ENCODE measurements at places on chromosomes 2 and 18.

DNA sequence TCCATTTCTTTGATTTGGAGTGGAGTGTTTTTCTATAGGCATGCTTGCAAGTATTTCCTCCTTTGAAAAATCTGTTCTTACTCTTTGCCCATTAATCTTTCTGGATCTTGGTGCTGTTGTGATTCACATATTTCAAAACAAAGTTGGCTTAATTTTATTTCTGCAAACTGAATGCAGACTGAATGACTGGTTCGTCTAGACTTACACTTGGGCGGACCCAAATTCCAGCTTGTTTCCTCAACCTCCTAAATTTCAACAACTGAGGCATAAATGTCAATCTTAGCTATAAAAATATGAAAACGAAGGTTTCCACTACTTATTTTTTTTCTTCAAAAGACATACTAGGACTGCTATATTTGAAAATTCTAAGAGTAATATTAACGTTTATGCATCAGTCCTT, 59.0 kb downstream of the ANKRD44 start:
- H3K27ac ChIP-seq = no peak overlapping the region
- H3K4me1 ChIP-seq = no peaks in the 10 kb centered on the region
- no peaks in the 10 kb centered on the region for H3K27me3 ChIP-seq
- no peak overlapping the region for H3K4me3 ChIP-seq
- no peaks in the 10 kb centered on the region for H3K36me3 ChIP-seq

DNA sequence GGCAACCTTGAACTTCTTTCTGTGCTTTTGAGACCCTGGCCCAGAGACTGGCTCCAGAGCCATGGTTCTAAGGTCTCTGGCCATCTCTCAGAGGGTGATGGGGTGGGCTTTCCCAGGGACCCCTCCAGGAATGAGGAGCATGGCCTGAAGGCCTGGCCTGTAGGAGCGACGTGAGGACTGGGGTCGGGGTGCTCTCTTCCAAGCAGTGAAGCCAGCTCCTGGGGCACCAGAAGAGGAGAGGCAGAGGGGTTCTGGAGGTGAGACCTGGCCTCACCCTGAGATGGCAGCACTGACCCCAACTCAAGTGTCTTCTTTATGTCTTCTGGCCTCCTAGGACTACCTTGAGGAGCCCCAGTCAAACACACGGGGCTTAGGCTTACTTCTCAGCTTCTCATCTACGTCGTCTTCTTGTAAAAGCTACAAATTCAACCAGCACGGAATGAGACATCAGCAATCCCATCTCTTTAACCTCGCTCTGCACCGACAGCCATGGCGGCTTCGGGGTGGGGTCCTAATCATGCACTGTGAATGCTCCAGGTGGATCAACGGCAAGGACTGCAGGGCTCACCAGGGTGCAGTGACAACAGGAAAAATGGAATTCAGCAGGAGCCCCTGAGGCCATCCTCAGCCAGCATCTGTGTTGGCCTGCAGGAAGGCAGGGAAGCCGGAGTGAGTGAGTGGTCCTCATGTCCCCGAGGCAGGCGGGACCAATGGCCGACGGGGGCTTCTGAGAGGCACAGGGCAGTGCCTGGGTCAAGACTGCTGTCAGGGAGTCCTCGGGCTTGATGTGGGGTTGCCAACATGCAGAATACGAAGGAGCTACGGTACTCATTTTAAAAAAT, 214.1 kb downstream of the HDAC4 start:
- no peaks in the 10 kb centered on the region for H3K27me3 ChIP-seq
- H3K4me1 ChIP-seq = no peaks in the 10 kb centered on the region
- DNase-seq = no peak
- no peak overlapping the region for H3K4me3 ChIP-seq

DNA sequence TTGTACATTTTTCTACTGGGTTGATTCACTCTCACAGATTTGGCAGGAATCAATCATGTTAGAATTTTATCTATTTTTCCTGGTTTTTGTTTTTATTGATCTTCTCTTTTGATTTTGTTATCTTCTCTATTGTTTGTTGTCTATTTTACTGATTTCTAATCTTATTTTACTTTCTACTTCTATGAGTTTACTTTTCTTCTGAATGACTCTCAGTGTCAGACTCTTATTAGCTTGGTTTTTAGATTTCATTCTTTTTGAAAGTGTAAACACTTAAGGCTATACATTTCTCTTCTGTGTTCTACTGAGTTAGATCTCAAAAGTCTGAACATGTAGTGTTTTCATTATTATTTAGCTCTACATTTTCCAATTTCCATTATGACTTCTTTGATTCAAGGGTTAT, 47.1 kb downstream of the THOC1 start:
- 0 out of 2 replicates have a peak, but pooled peaks cover 6% of the 10 kb centered on the region for H3K4me1 ChIP-seq
- no peak overlapping the region for H3K4me3 ChIP-seq
- no peaks in the 10 kb centered on the region for H3K27me3 ChIP-seq

DNA sequence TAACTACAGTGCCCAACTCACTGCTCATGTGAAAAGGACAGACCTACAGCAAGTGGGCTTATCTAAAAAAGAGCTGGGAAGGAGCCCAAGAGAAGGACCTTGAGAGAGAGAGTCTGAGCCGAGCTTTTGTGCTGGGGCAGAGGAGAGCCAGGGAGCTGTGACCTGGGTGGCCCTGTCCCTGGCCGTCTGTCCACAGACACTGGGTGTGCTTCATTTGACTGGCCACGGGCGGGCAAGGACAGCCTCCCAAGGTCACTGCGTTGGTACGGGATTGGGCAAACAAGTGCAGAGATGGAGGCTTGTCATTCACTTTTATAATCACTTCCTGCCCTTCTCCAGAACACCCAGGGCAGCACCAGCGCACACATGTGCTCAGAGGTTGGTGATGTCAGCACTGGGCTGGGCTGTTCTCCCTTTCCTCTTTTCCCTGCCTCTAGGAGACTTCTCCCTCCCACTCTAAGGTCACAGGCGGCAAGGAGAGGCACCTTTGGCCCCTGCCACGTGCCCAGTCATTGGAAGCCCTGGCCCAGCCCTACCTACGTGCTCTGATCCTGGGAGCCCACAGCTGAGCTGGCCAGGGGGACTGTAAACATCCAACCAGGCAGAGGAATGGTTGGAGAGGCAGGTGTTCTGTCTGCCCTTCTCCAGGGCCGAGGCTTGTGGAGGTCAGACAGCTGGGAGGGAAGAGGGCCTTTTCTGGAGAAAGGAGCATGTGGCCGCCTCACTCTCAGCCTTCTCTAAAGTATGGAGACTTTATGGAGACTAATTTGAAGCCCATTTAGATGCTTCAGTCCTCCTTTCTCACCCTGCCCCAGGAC, 6.4 kb upstream of the PSD4 start:
- no peak overlapping the region for H3K4me3 ChIP-seq
- no peak for DNase-seq
- H3K27ac ChIP-seq = no peak overlapping the region
- no peaks in the 10 kb centered on the region for H3K27me3 ChIP-seq
- peaks cover 8% of the 10 kb centered on the region for H3K4me1 ChIP-seq
- 0 out of 2 replicates have a peak, but pooled peaks cover 2% of the 10 kb centered on the region for H3K36me3 ChIP-seq

DNA sequence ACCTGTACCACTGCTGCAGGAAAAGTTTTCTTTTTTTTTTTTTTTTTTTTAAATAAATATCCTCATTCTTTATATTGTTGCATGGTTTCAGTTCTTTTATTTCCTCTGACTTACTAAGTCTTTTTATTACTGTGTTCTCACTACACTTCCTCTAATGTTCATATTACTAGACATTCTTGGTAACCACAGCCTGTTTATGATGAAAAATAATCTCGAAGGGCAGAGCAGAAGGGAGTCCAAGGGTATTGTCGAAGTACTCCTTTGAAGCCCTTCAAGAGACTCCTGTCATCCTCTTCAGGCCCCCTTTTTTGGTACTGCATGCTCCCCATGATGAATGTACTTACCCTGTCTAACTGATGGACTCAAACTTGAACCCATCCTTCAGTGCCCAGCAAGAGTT, 61.2 kb downstream of the RND3 start:
- no peak overlapping the region for H3K27ac ChIP-seq
- no peaks in the 10 kb centered on the region for H3K27me3 ChIP-seq

DNA sequence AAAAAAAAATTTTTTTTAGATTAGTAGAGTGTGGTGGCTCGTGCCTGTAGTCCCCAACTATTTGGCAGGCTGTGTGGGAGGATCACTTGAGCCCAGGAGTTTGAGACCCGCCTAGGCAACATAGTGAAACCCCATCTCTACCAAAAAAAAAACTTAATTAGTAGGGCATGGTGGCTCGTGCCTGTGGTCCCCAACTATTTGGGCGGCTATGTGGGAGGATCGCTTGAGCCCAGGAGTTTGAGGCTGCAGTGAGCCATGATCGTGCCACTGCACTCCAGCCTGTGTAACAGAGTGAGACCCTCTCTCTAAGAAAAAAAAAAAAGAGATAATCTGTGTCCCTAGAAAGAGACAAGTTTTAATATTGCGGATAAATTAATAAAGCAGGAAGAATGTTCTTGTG, 8.8 kb downstream of the GPR55 start:
- no peak overlapping the region for H3K27ac ChIP-seq
- H3K4me3 ChIP-seq = no peak overlapping the region

DNA sequence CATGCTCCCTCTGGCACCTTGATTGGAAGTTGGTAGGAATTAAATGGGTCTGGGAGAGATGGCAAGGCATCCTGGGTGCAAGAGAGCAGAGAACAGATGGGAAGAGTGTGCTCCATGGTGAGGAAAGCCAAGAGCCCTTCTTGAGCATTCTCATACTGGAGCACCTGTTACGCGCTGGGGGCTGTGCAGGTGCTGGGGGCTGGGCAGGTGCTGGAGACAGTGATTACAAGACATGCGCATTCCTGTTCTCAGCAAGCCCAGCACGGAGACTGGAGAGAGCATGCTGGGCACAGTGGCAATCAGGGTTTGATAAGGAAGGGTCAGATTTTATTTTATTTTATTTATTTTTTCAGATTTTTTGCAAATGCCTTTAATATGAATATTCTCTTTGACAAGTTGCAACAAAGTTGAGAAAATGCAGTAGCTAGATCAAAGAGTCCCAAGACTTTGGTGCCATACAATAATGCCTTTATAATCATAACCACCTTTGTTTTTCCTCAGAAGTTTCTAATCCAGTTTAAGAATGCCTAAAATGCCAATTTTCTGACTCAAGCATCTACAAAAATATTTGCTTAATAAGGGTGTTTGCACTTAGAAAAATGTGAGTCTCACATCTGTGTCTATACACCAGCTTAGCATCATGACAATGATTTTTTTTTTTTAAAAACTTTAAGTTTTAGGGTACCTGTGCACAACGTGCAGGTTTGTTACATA, 193.3 kb downstream of the RNF152 start:
- H3K4me1 ChIP-seq = no peaks in the 10 kb centered on the region
- no peak for DNase-seq
- H3K27ac ChIP-seq = no peak overlapping the region
- no peak overlapping the region for H3K4me3 ChIP-seq
- H3K36me3 ChIP-seq = no peaks in the 10 kb centered on the region

GRCh38 chr2:210315015-210315788, at the start of gene MYL1:
MYL1 (minus strand) TSS chr2:210315174; CDS start chr2:210315042, 132 bp downstream.
- no peaks in the 10 kb centered on the region for H3K4me1 ChIP-seq
- H3K4me3 ChIP-seq = no peak within 1 kb of the TSS
- no peaks in the 10 kb centered on the region for H3K27me3 ChIP-seq
- H3K27ac ChIP-seq = no peak within 1 kb of the TSS

GRCh38 chr2:51595836-51596235, 563.9 kb upstream of the NRXN1 start:
- no peak overlapping the region for H3K27ac ChIP-seq
- H3K4me1 ChIP-seq = no peaks in the 10 kb centered on the region
- no peaks in the 10 kb centered on the region for H3K27me3 ChIP-seq
- H3K36me3 ChIP-seq = no peaks in the 10 kb centered on the region
- DNase-seq = no peak

- DNase-seq = peak; percentile 77
- H3K36me3 ChIP-seq = no peaks in the 10 kb centered on the region
- H3K4me3 ChIP-seq = no peak overlapping the region
- H3K27me3 ChIP-seq = no peaks in the 10 kb centered on the region
- H3K4me1 ChIP-seq = peaks cover 69% of the 10 kb centered on the region
- H3K27ac ChIP-seq = peak overlapping the region; percentile 69
These were observed 8.1 kb downstream of the SMAD7 start for GRCh38 chr18:48942554-48943261.

DNA sequence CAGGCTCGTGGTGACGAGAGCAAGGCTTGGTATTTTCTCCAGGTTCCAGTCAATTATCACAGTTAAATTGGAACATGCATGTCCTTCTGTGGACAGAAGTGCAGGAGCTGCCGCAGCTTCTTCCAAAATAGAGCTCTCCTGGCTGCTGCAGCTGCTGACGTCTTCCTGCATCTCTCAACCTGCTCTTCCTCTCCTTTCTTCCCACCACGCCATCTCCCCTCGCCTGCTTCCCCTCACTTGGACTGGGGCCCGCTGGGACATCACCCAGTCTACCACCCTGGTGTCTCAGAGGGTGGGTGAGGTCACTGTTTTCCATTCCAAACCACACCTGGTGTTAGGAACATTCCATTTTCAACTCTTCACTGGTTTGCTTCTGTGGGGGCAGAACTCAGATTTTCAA, 41.4 kb downstream of the SPP2 start:
- H3K4me3 ChIP-seq = no peak overlapping the region
- H3K27ac ChIP-seq = no peak overlapping the region
- no peak for DNase-seq

DNA sequence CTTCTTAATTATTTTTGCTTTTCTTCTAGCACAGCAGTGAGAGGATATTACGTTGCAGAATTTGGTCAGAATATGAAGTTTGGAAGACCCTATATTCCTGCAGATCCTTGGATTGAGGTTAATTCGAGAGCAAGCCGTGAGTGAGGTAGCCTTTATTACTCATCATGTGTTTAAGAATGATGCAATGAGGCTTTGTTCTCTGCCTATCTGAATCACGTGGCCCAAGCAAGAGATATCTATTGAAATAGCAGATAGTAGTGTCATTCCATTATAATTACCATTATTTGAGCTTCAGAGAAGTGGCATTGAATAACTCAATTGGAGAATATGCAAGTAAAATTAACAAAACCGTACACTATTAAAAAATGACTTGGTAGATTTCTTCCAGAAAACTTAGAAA, 641.1 kb downstream of the TMEM182 start:
- no peaks in the 10 kb centered on the region for H3K36me3 ChIP-seq
- no peak overlapping the region for H3K4me3 ChIP-seq
- H3K27me3 ChIP-seq = no peaks in the 10 kb centered on the region
- H3K4me1 ChIP-seq = 0 out of 2 replicates have a peak, but pooled peaks cover 5% of the 10 kb centered on the region

- no peaks in the 10 kb centered on the region for H3K27me3 ChIP-seq
- no peak overlapping the region for H3K4me3 ChIP-seq
- H3K4me1 ChIP-seq = peaks cover 4% of the 10 kb centered on the region
- DNase-seq = no peak
- H3K27ac ChIP-seq = peak overlapping the region; percentile 33
These were observed 55.4 kb downstream of the EML4 start for GRCh38 chr2:42224422-42225067.

All from Caco-2 (cell line).